ENCODE measurements at places on chromosomes 12 and 14.

DNA sequence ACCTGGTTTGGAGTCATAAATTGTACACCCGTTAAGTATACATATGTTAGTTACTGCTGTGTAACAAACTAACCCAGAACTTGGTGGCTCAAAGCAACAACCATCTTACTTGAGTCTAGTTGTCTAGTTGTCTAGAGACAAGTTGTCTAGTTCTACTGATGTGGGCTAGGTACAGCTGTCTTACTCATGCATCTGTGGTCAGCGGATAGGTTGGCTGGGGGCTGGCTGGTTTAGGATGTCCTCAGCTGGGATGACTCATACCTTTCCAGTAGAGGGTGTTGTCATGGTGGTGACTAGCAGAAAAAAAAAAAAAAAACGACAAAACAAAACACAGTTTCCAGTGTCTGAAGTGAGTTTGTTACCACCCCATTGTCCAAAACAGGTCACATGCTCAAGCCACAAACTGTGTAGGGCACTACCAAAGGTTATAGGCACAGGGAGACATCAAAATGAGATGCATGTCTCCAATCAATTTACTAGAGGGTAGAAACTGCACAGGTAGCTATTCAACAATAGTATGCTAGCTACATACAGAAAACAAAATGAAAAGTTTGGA, 680.3 kb downstream of the MED13L start:
- DNase-seq = no peak

DNA sequence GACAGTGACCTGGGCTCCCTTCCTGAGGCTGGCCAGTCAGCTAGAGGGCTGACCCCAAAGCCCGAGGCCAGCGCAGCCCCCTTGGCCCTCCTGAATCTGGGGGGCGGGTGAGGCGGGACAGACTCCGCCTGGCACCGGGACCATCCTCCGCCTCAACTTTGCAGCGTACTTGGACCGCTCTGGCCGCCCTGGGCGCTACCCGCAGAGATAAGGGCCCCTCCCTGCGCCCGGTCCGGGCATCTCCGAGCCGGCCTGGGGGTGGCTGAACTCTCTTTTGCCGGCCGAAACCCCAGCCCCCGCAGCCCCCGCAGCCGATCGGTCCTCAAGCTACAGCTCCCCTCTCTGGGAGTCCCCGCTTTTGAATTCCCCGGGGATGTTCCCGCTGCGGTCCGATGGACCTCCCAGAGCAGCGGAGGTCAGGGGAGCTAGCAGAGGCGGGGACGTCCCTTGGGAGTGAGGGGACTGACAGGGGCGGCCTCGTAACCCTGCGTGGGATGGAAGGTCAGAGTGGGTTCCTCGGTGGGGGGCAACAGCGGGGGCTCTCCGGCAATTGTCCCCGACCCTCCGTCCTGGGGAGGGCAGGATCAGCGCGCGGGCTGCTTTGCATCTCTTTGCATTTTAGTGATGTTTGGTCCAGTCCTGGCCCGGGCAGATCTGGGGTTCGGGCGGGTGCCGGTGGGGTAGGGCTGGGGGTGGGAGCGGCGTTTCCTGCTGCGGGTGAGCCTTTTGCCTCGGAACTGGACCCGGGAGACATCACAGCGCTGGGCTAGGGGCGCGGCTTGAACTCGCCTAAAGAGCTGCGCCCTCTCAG, at the start of gene CRIP1:
Gene CRIP1, plus strand, starts transcription at position 724 of the 811 bp plus-strand sequence. CDS start 374 bp downstream, outside the sequence.
- no peak for DNase-seq

GRCh38 chr14:90567991-90568390, 171.2 kb downstream of the CALM1 start:
- DNase-seq = no peak

DNA sequence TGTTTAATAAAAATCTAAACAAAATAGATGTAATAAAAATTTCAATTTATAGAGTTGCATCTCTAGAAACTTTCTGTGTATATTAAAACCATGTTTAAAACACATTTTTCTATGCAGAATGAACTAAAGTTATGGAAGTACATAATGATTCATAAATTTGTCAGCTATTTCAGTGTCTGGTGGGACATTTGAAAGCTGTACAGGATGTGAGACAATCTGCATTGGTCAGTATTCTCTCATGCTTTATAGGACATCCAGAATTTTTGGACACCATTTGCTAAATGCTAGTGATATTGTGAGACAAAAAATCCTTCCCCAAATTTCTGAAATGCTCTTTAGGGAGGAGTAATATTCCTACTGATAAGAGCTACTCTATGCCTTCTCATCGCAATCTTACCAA, 13.3 kb downstream of the GPR135 start:
- no peak for DNase-seq

- DNase-seq = no peak
These were observed 410.7 kb downstream of the TMEM117 start for GRCh38 chr12:44246482-44247105.

DNA sequence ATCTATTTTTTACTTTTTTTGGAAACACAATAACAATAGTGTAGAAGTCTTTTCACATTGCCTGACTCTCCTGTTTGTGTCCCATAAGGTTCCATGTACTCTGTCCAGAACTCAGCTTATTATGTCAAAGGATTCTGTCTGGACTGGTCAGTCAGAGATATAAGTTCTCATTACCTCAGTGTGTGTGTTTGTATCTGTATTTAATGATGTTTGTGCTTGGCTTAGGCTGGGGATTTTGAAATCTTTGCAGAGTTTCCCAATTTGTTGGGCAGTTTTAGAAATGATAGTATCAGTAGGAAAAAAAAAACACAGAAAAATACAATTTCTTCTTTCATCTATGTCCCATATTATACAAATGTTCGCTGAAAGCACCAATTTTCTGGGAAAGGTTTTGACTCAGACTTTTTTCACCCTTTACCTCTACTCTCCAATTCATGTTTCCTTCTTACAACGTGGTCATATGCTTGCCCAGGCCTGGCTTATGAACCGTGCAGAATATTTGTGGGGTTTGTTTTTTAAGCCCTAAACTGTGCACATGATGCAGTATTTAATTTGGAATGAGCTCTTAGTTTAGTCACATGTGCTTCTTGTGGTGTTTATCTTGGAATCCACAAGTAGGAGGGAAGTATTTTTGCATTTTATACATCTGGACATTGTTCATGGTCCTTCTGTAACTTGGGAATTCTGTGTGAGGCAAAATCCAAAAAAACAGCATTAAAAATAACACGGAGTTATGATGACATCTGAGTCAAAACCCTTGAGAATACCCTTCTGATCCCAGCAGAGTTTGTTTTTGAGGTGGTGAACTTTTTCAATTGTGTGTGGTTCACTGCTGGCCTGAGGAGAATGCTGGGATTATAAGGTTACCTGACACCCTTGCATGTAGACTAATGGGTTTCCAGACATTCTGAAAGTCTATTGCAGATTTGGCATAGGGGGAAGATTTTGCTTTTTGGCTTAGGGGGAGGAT, 121.2 kb downstream of the RAD51B start:
- DNase-seq = peak; percentile 87
